ENCODE measurements at places on chromosomes 1 and 21.

DNA sequence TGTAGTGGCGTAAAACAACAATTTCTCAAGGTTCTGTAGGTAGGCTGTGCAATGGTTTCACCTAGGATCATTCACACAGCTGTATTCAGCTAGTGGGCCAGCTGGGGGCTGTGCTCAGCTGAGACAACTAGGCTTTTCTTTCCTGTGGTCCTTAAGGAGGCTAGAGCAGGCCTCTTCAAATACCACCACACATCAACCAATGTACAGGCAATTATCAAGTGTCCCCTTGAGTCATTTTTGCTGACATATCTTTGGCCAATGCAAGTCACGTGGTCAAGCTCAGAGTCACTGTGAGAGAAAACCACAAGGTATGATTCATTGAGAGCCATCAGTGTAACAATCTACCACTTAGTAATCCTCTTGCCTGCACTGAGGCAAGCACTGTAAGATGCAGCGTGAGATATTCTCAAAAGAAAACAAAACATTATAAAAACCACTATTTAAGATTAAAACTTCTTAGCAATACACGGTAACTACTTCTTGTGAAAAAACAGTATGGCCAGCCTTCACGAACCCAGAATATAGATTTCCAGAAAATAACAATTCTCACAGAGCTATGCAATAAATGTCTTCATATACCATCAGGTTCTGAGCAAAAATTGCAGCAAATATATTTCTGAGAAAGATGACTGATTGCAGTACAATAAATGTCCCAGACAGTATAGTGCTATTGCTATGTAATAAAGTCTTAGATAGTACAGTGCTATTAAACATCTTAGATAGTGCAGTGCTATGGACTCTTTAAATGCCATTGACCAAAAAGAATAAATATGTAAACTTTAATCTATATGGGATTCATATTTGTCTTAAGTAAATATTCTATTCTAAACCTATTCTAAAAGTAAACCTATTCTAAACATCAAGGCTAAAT, 55.3 kb downstream of the NME7 start:
- peak; percentile 42 for DNase-seq

- DNase-seq = no peak
Measured at GRCh38 chr1:21801100-21801499, 11.0 kb upstream of the LDLRAD2 start.

DNA sequence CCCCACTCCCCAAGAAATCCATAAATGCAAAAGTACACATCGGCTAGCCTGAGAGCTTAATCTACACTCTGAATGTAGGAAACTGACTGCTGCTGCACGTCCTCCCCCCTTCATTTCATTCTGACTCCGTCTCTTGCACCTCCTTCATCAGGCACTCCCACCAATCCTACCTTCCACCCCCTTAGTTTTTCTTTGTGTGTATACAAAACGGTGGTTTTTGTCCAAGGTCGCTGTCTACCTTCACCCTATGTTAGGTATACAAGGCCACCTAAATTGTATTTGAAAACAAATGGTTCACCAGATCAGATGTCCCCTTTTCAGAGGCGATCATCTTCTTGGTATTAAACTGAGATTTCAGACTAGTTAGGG, 1.9 kb downstream of the WDR26 start:
- peak; percentile 54 for DNase-seq

DNA sequence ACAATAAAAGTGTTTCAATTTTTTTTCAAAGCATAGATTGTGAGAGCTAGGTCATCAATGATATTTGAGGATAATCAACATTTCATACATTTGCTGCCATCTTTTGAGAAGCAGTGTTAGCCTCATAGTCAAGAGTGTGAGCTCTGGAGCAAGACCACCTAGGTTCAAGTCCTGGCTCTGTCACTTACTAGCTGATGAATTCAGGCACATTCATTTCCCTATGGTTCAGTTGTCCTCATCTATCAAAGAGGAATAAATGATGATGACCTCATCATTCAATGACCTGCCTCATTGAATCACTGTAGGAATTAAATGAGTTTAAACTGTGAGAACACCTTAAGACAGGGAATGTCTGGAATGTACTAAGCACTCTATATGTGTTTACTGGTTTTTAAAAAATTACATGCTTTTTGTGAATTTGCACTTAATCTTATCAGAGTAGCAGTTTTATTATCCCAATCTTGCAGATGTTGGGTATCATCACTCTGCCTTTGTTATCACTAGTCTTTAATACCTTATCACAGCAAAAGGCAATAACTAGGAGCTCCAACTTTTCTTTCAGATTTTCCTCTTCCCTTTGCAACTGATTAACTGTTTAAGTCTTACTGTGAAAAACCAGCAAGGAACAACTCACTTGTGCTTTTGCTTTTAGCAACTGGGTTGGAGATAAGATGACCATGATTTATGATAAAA, 47.4 kb downstream of the SLC30A10 start:
- DNase-seq = no peak

DNA sequence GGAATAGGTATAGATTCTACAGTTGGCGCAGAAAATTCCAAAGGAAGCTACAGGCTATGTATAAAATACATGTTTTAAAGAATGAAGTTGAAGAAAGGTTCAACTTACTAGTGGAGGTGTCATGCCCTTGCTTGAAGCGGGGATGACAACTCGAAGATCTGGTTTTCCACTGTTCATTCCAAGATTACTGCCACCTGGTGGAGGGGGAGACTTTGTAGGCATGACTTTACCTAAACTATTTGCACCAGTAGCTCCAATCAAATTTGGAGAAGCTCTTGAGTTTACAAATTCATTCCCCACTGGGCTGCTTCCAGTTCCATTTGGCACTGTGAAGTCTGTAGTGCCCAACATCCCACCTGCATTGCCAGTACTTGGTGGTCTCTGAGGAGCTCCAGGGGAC, 81.7 kb downstream of the AXDND1 start:
- peak; percentile 12 for DNase-seq
